SK-MEL-5 (cell line): ENCODE measurements at places on chromosomes 1 and 21. TPM values are rescaled to one million over a fixed set of nuclear protein-coding genes. Genes with fewer than 3 reads are reported as not detected.

HPCA gene
- total RNA-seq = not detected in 2 replicates

PDPN gene
- total RNA-seq = not detected in 2 replicates

GJA9 gene
- not detected in 2 replicates for total RNA-seq

HFM1 gene
- total RNA-seq = 2.9 and 6.8 TPM in 2 replicates

PRAMEF9 gene
- total RNA-seq = not detected in 2 replicates

HMGB4 gene
- total RNA-seq = not detected in 2 replicates

PBXIP1 gene
- 78.2 and 81.4 TPM in 2 replicates for total RNA-seq

- no peak for DNase-seq
Measured at GRCh38 chr1:2916153-2916552, 105.1 kb upstream of the ACTRT2 start.

DNA sequence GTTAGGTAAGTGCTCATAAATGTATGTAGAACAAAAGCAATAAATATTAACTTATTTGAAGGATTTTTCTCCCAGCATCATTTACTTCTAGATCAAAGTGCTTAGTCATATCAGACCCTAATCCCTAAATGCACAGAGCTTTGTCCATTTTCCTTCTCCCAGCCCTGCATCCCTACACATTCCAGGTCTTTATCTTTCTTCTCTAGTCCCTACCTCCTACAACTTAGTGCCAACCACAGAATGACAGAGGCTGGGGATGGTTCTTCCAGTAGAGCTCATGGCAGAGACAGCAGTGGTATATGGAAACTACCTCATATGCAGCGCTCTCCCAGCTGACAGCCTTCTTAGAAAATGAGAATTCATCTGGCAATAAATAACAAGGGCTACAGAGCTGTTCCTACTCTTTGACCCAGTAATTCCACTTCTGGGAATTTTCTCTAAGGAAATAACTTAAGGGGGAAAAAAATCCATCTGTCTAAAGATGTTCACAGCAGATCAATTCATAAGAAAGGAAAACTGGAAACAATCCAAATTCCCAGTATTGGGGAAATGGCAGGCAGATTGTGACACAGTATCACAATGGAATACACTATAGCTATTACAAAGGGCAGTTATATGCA is 62.9 kb upstream of the ROR1 start:
- peak; percentile 34 for DNase-seq

- no peak for DNase-seq
Measured at GRCh38 chr1:27789540-27790041, 16.6 kb downstream of the STX12 start.

GRCh38 chr1:31577515-31578192 is 1.3 kb downstream of the TINAGL1 start:
- no peak for DNase-seq

GRCh38 chr21:44836666-44837471 is 19.0 kb upstream of the SUMO3 start:
- peak; percentile 60 for DNase-seq

- peak; percentile 77 for DNase-seq
Measured at GRCh38 chr1:16498573-16499413, 15.3 kb downstream of the RNU1-1 start.

DNA sequence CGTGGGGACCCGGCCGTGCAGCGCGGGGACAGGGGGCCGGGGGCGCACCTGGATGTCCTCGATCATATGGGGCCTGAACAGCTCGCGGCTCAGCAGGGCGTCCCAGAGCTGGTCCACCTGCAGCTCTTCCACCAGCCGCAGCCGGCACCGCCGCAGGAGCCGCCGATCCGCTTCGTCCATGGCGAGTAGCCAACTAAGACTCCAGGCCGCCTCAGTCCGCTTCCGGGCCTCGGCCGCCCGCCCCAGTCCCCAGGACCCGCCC is at the start of gene CASP9:
TSS of gene CASP9 (minus strand) at position 195 of the 262 bp plus-strand sequence. CDS start at position 180, 15 bp downstream.
- DNase-seq = no peak

GRCh38 chr1:59139396-59139795 is 157.5 kb upstream of the FGGY start:
- DNase-seq = no peak

DNA sequence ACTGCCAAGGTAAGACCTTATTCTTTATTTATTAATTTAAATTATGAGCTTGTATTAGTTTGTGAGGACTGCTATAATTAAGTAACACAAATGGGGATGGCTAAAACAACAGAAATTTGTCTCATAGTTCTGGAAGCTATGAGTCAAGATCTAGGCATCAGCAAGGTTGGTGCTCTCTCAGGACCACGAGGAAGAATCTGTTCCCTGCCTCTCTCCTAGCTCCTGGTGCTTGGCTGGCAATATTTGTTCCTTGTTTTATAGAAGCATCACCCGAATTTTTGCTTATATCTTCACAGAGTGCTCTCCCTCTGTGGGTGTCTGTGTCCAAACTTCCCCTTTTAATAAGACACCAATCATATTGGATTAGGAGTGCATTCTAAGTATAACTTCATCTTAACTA is 41.4 kb upstream of the CCDC190 start:
- no peak for DNase-seq

- no peak for DNase-seq
Measured at GRCh38 chr1:166184897-166185296, 18.1 kb upstream of the FAM78B start.

DNA sequence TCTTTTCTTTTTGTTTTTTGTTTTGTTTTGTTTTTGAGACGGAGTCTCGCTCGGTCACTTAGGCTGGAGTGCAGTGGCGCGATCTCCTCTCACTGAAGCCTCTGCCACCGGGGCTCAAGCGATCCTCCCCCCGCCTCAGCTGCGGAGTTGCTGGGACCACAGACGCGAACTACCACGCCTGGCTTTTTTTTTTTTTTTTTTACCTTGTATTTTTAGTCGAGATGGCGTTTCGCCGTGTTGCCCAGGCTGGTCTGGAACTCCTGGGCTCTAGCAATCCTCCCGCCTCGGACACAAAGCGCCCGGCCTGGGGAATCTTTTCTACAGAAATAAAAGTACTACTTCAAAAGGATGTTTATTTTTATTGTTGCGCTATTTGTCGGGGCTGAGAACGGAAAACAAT is 1.1 kb upstream of the SETDB1 start:
- DNase-seq = no peak

DNA sequence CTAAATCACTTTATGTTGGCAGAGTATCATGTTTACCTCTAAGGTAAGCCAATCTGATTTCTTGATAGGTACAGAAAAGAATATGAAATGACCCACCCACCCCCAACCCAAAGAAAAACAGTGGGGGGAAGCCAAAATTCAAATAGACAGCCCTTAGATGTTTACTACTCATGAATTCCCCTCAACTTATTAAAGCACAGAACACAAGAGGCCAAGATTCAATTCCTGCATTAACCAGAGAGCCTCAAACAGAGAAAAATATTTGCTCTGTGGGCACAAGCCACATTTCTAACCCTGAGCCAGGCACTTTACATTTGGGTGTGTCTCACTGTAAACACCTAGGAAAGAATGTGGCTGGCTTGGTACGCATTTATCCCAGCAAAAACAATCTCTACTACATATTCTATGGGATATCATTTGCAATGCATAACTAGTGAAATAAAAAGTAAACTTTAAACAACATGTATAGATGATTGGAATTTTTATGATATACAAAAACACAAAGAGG is 84.3 kb downstream of the PTPN14 start:
- no peak for DNase-seq

GRCh38 chr1:107692580-107693345 is 272.2 kb downstream of the VAV3 start:
- no peak for DNase-seq

DNA sequence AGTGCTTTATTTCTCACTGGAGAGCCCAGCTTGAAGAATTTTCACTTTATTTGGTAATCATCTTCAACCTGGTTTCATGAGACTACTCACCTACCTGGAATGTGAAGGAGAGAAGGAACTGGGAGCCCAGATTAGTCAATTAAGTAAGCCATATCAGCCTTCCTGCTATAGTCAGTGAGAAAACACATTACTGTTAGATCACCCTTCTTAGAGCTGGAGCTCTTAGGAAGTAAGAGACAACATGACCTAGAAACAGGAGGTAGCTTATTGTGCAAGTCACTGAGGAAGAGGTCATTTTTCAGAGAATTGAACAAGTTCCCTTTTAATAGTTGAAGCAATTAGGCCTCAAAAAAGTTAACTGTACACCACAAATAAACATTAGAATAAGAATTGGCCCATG is 49.2 kb upstream of the TEKT2 start:
- DNase-seq = no peak

DNA sequence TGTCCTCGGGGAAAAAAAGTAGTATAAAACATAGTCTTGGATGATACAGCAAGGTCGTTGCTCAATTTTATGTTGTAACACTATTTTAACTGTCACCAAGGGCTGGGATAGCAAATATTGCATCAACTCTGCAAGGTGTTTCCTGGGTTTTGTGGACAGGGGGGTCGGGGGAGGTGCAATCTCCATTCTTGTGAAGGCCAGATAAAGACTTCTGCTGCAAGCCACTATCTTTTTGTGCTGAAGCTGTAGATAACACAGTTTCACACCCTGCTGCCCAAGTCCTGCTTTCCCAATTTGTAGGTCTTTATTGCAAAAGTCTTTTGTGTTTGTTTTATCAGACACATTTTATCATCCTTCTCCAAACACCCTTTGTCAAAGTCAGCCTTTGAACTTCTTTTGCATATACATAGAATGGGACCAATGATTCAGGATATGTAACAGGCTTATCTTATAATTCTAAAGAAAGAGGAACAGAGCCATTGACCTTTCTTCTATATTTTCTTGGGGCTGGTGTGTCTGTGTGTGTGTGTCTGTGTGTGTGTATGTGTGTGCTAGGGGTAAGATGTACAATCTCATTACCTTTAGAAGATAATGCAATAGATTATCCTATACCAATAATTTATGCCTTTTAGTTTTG is 140.6 kb downstream of the RUNX1 start:
- DNase-seq = no peak

GRCh38 chr1:29809446-29810120 is 573.3 kb downstream of the PTPRU start:
- DNase-seq = no peak

GRCh38 chr1:201475915-201476669 is 7.1 kb upstream of the PHLDA3 start:
- DNase-seq = no peak

GRCh38 chr21:36534656-36535055 is 54.7 kb upstream of the CLDN14 start:
- DNase-seq = no peak

DNA sequence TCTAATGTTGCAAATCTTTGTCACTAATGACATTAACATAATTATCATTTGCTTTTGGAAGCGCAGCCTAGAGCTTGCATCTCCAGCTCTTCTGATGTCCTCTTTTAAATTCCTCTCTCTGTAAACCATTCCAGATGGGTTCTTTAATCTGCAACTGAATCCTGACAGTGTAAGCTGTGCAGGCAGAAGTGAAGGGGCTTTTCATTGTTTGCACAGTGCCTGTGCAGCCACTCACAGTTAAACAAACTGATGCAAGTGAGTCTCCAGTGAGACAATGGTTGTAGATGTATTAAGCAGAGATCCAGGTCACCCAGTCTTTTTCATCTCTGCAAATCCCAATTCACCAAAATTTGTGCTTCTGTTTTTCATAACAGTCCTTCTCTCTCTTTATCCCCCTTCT is 22.5 kb upstream of the FCRL5 start:
- DNase-seq = no peak

DNA sequence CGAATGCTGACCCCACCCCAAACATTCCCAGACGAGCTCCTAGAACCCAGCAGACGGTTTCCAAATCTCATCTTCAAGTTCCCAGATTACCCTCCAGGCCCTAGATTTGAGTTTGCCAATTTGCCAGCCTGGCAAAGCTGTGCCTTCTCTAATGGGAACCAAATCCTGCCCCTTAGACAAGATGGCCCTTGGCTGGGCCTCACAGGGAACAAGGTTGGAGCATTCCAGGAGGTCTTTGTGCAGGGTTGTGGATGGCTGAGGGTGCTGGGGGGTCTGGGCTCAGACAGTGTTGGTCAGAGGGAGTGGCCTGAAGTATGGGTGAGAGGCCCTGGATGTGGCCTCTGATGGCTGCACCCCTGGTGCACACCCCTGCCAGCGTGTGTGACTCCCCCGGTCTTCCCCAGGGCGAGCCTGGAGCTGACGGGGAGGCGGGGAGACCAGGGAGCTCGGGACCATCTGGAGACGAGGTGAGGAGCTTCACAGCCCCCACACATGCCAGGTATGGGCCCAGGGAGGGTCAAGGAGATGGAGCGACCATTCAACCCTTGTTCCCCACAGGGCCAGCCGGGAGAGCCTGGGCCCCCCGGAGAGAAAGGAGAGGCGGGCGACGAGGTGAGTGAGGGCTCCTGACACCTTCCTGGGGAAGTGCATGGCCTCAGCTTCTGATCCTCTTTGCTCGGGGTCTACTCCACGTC is 10.2 kb downstream of the COL6A1 start:
- no peak for DNase-seq
